ENCODE measurements at places on chromosomes 3 and 15.

GRCh38 chr3:186097663-186098451, 11.0 kb downstream of the ETV5 start:
- DNase-seq: no peak

DNA sequence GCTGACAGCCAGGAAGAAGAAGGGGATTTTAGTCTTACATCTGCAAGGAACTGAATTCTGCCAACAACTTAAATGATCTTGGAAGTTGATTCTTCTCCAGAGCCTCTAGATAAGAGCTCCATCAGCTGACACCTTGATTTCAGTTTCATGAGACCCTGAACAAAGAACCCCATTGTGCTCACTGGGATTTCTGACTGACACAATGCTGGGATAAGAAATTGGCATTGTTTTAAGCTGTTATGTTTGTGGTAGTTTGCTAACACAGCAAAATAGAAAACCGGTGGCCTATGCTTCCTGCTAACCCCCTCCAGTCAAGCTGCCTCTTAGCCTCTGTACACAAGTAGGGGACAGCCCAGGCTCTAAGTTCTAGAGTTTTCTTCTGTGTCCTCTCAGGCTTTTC, 36.2 kb downstream of the MASP1 start:
- no peak for DNase-seq

GRCh38 chr3:60126511-60127304, 1076.9 kb upstream of the CFAP20DC start:
- DNase-seq: no peak

DNA sequence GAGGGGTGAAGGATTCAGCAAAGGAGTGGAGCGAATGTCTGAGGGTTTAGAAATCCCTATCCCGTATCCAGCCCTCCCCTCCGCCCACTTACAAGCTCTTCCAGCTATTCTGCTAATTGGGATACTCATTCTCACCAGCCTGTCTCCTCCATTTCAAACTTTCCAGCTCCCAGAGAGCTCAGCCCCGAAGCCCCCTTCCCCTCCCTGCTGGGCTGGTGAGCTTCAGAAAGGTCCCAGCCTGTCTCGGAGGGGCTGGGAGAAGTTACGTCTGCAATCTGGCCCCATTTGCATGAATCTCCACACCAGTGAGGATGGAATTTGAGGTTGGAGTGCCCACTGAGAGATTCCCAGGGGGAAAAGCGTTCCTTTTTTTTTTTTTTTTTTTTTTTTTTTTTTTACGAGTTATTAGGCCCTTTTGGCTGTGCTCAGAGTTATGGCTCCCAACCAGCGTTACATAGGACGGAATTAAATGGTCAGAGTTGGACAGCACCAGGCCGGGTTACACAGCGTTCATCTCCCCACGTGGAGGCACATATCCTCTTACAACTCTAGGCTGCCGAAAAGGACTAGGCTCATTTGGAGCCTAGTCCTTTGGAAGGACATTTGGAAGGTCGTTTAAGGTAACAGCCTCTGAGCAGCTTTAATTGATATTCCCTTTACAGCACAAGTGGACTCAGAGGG, 34.6 kb downstream of the FGD5 start:
- DNase-seq: no peak

DNA sequence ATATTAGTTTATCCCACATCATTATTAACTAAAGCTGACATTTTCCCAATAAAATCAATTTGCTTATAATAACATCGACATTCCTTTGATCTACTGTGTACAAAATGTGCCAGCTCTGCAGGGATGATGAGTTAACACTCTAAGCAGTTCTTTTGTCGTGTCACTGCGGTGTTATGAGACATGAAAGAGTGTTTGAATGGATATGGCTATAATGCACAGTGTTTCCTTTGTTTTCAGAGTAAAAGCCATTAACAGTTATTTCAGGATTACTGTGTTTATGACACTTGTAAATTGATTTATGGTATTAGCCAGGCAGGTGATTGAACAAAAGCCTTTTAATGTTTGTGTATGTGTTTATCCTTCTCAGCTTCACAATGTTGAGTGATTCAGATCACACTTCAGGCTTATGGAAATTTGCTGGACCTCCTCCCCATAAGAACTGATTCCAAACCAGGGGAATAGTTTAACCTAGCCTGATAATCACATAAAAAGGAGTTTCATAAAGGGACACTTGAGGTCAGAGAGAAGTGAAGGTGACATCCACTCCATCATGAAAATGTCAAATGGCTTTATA, 115.7 kb downstream of the CHL1 start:
- no peak for DNase-seq

All from activated CD8-positive, alpha-beta memory T cell treated with anti-CD3 and anti-CD28 coated beads for 1 hour (primary cell).